ENCODE measurements at places on chromosomes 5 and 9.

DNA sequence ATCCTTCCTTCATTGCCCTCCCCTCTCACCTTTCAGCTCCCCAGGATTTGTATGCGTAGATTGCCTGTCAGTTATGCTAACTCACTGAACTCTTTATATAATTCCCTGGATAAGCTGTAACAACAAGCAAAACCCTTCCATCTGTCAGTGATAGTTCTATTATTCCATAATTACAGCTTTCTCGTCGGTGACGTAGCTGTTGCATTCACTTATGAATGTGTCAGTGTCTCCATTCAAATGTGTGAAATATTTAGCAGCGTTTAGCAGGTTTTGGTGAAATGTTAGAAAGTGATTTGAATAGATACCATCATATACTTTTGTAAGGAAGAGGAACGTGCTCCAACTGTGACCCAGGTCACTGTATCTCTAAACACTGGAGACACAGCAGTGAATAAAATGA lies 45.2 kb downstream of the PIP5K1B start:
- no peak overlapping the region for H3K4me3 ChIP-seq
- DNase-seq, result no peak
- H3K4me1 ChIP-seq, result no peaks in the 10 kb centered on the region
- no peaks in the 10 kb centered on the region for H3K27me3 ChIP-seq

DNA sequence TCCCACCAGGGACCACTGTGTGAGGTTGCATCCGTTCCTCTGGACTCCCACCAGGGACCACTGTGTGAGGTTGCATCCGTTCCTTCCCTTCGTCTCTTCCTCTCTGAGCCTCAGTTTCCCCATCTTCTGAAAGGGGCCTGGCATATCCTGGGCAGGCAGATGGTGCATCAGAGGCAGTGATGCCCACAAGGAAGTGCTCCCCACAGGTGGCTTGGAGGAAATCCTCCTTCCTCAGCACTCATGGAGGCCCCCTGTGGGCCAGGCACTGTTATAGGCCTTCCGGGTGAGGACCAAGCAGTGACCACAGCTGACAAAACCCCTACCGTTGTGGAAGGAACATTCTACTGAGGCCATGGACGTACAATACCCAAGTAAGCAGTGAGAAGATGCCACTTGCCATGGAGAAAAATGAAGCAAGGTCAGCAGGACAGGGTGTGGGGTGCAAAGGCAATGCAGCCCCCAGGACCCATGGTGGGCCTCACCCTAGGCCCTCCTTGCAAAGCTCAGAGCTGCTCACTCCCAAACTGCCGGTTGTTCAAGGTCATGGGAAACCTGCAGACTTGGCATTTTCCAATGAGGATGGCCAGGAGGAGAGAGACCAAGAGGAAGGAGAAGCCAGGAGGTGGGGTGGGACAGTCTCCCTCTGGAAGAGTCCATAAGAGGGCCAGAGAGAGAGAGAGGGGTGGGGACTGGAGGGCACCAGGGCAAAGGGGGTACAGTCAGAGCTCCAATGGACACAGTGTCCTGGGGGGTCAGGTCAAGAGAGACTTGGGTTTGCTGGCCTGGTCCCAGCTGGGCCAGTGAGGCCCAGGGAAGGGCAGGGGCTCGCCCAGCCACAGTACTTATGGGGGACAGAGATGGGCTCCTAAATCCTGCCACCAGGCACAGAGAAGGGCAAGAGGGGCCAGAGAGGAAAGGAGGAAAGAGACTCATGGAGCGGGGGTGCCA lies 51.1 kb downstream of the C9orf50 start:
- H3K27ac ChIP-seq, result no peak overlapping the region
- no peaks in the 10 kb centered on the region for H3K4me1 ChIP-seq
- no peak for DNase-seq
- H3K4me3 ChIP-seq, result no peak overlapping the region
- H3K36me3 ChIP-seq, result no peaks in the 10 kb centered on the region

- no peak for DNase-seq
- no peaks in the 10 kb centered on the region for H3K36me3 ChIP-seq
- no peak overlapping the region for H3K27ac ChIP-seq
- no peaks in the 10 kb centered on the region for H3K4me1 ChIP-seq
- H3K4me3 ChIP-seq, result no peak overlapping the region
These were observed 35.1 kb downstream of the TGFBI start for GRCh38 chr5:136063778-136064465.

- no peak overlapping the region for H3K4me3 ChIP-seq
- no peaks in the 10 kb centered on the region for H3K36me3 ChIP-seq
- H3K4me1 ChIP-seq, result no peaks in the 10 kb centered on the region
- no peak overlapping the region for H3K27ac ChIP-seq
These were observed 37.6 kb upstream of the ANGPTL2 start for GRCh38 chr9:127159949-127160610.

DNA sequence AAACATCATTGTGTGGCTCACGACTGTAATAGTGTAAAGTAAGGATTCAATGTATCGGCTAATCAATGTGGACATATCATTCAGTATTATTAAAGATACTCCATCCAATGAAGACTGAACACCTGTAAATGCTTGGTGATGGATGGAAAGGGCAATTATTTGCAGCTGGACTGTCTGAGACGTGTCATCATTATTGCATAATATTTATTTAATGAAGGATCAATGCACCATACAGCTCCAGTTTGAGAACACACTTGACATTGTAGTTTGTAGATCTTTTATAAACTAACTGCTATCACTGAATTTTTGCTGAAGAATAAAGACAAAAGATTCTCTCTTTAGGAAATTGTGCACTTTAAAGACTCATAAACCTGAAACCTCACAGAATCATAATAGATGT lies 117.6 kb upstream of the CCDC152 start:
- no peak overlapping the region for H3K4me3 ChIP-seq
- H3K27me3 ChIP-seq, result no peaks in the 10 kb centered on the region
- no peaks in the 10 kb centered on the region for H3K36me3 ChIP-seq
- H3K4me1 ChIP-seq, result no peaks in the 10 kb centered on the region

GRCh38 chr5:38782180-38782835 lies 63.5 kb upstream of the OSMR start:
- H3K27me3 ChIP-seq, result peaks cover 15% of the 10 kb centered on the region
- no peak overlapping the region for H3K4me3 ChIP-seq
- no peak for DNase-seq
- no peaks in the 10 kb centered on the region for H3K4me1 ChIP-seq
- no peak overlapping the region for H3K27ac ChIP-seq

GRCh38 chr9:114516913-114517312 lies 11.6 kb upstream of the WHRN start:
- no peak for DNase-seq
- H3K27ac ChIP-seq, result no peak overlapping the region
- H3K4me1 ChIP-seq, result no peaks in the 10 kb centered on the region
- H3K27me3 ChIP-seq, result peaks cover 5% of the 10 kb centered on the region
- H3K4me3 ChIP-seq, result no peak overlapping the region

DNA sequence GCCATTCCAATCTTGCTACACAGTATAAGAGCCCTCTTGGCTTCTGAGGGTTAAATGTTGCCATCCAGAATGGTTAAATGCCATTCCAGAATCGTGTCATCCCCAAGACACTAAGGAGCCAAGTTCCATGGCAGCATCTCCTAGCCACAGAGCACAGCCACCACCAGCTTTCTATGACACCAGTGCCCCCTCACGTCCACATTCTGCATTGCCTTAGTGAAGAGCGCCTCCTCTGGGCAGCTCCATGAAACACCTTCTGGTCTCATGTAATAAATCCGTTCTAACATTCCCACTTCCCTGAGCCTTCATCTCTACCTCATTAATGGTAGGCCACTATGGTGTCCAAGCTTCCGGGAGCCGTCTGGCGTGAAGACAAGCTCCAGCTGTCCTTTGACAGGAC lies 12.4 kb downstream of the CBY3 start:
- no peaks in the 10 kb centered on the region for H3K4me1 ChIP-seq
- H3K4me3 ChIP-seq, result no peak overlapping the region
- peaks cover 9% of the 10 kb centered on the region for H3K36me3 ChIP-seq
- no peaks in the 10 kb centered on the region for H3K27me3 ChIP-seq

DNA sequence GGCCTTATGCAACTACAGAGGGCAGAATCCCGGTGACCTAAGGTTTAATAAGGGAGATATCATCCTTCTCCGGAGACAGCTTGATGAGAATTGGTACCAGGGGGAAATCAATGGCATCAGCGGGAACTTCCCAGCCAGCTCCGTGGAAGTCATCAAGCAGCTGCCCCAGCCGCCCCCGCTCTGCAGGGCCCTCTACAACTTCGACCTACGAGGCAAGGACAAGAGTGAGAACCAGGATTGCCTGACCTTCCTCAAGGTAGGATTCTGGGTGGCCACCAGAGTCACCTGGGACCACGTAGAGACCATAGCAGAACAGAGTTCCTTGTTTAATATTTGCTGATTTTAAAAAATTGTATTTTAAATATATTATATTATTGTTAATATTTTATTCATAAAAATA lies 63.7 kb downstream of the SH3RF2 start:
- no peak overlapping the region for H3K27ac ChIP-seq
- H3K4me3 ChIP-seq, result no peak overlapping the region
- H3K36me3 ChIP-seq, result no peaks in the 10 kb centered on the region
- H3K27me3 ChIP-seq, result peaks cover 3% of the 10 kb centered on the region
- no peak for DNase-seq

- H3K4me3 ChIP-seq, result no peak overlapping the region
- no peaks in the 10 kb centered on the region for H3K27me3 ChIP-seq
- DNase-seq, result no peak
These were observed 855 bp downstream of the MCC start for GRCh38 chr5:113487416-113487780.

DNA sequence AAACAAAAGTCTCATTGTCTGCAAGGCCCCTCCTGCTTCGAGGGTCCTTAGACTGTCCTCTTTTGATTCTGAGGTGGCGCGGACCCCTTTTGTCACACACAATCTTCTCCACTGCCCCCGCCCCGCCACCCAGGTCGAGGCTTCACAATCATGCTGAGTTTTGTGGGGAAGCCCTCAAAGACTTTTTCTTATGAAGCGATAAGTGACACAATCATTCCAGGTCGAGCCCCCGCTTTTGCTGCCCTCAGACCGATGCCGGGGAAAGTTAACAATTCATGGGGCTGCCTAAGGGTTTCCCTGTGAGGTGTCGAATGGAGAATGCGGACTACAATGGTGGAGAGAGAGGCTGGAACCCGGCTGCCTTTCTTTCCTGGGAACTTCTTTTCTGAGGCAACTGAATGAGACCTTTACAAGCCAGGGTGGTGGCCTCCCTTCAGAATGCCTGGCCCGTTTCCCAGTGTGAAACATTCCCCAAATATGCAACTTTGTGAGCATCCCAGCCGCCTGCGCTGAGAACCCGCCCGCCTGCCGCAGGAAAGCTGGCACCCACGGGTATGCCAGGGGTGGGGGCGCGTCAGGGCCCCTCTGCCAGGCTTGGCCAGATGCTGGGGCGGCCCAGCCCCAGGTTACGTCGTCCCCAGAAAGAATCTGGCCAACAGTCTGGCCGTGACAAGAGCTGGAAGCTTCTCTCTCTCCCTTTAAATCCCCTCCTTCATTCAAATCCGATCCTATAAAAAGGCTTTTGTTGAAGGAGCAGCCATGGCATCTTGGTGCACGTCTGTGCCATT lies 71.9 kb downstream of the MAP1B start:
- H3K4me3 ChIP-seq, result no peak overlapping the region
- no peaks in the 10 kb centered on the region for H3K36me3 ChIP-seq
- H3K27ac ChIP-seq, result no peak overlapping the region
- DNase-seq, result no peak
- H3K4me1 ChIP-seq, result no peaks in the 10 kb centered on the region

GRCh38 chr5:54746346-54746745 lies 228.8 kb downstream of the SNX18 start:
- no peak overlapping the region for H3K27ac ChIP-seq
- H3K27me3 ChIP-seq, result no peaks in the 10 kb centered on the region
- H3K36me3 ChIP-seq, result no peaks in the 10 kb centered on the region
- H3K4me1 ChIP-seq, result peaks cover 30% of the 10 kb centered on the region
- H3K4me3 ChIP-seq, result no peak overlapping the region

DNA sequence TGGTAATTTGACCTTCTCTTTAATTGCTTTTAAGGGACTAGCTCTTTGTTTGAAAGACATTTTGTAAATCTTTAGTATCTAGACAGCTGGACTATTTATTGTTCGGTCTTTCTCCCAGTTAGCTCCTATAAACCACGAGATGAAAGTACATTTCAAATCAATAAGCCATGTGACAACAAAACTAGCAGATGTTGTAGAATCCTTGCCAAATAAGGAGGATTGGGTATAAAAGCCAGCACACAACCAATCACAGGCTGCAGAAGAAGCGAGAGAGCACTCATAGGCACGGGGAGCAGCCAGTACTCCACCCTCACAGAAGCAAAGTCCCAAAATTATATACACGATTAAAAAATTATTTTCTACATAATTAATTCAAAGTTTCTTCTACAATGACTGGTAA lies 8.1 kb upstream of the OMD start:
- no peak overlapping the region for H3K27ac ChIP-seq
- no peak for DNase-seq
- H3K27me3 ChIP-seq, result no peaks in the 10 kb centered on the region
- no peak overlapping the region for H3K4me3 ChIP-seq
- no peaks in the 10 kb centered on the region for H3K4me1 ChIP-seq
- no peaks in the 10 kb centered on the region for H3K36me3 ChIP-seq

- no peak overlapping the region for H3K27ac ChIP-seq
- no peak for DNase-seq
- no peaks in the 10 kb centered on the region for H3K27me3 ChIP-seq
- no peaks in the 10 kb centered on the region for H3K36me3 ChIP-seq
- H3K4me3 ChIP-seq, result no peak overlapping the region
- H3K4me1 ChIP-seq, result no peaks in the 10 kb centered on the region
These were observed 168.5 kb downstream of the SAXO1 start for GRCh38 chr9:18864516-18864915.

- no peaks in the 10 kb centered on the region for H3K27me3 ChIP-seq
- H3K4me1 ChIP-seq, result peaks cover 38% of the 10 kb centered on the region
- H3K27ac ChIP-seq, result peak overlapping the region; percentile 79
- peak overlapping the region; percentile 98 for H3K4me3 ChIP-seq
These were observed 560 bp downstream of the SCAI start for GRCh38 chr9:125142560-125143376.

- H3K4me1 ChIP-seq, result peaks cover 30% of the 10 kb centered on the region
- H3K36me3 ChIP-seq, result no peaks in the 10 kb centered on the region
- H3K27ac ChIP-seq, result no peak overlapping the region
- no peaks in the 10 kb centered on the region for H3K27me3 ChIP-seq
- no peak overlapping the region for H3K4me3 ChIP-seq
- no peak for DNase-seq
These were observed 2.4 kb downstream of the TTC39B start for GRCh38 chr9:15304632-15305031.

DNA sequence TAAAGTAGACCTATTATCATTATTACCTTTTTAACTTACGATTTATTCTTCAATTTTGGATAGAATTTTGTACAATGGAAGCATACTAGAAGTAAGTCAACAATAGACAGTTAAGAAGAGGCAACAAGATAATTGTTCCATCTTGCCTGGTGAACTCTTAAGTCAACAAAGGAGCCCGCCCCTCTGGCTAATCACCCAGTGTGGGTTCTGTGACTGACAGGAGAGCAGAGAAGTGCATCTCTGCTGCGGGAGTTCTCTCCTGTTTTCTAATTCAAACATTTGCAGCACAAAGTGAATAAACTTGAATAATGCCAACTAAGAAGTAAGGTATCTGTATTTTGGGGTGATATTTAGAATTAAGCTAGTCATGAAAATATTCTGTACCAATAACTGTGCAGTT lies 6.7 kb upstream of the ISL1 start:
- H3K27me3 ChIP-seq, result peaks cover 10% of the 10 kb centered on the region
- H3K27ac ChIP-seq, result no peak overlapping the region
- no peaks in the 10 kb centered on the region for H3K4me1 ChIP-seq
- no peak overlapping the region for H3K4me3 ChIP-seq
- H3K36me3 ChIP-seq, result no peaks in the 10 kb centered on the region
- DNase-seq, result no peak
